ENCODE measurements at places on chromosomes 6 and 20.
A peak's percentile ranks its signal among the peaks of the same experiment; 100 is the strongest.

DNA sequence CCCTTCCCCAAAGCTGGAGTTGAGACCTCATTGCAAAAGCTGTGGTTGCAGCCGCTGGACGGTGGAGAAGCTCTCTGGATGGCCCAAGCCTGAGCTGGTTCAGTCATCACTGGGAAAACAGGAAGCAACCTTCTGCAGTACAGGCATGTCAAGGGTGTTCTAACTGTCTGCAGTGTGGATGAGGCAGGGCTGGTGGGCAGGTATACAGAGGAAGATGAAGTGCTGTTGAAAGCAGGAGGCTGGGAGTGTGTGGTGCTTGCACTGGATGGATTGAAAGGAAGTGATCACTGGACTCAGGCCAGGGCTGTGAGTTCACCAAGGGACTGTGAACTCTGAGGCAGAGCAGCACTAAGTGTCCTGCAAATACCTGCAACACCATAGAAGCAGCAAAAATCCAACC is 89.0 kb upstream of the NOX3 start:
- DNase-seq: no peak

DNA sequence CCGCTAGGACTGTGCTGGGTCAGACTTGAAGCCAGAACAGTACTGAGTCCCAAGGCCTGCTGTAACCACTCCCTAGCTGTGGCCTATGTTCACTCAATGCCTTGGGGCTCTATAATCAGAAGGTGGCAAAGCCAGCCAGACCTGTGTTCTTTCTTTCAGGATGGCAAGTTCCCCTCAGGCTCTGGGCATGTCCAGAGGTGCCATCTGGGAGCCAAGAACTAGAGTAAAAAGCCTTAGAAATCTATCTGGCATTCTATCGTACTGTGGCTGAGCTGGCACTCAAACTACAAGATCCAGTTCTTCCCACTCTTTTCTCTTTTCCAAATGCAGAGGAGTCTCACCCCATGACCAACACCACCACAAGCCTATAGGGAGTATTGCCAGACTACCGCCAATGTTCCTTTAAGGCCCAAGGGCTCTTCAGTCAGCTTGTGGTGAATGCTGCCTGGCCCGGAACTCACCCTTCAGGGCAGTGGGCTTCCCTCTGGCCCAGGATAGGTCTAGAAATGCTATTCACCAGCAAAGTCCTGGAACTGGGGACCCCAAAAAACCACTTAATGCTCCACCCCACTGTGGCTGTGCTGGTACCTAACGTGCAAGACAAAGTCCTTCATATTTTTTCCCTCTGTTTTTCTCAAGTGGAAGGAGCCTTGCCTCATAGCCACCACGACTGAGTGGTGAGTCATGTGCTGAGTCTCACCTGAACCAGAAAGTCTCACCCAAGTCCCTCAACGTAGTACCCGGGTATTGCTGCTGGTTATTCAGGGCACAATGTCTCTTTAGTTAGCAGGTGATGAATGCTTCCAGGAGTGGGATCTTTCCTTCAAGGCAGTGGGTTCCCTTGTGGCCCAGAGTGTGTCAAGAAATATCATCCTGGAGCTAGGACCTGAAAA is 8.6 kb upstream of the SIRPB2 start:
- no peak for DNase-seq

DNA sequence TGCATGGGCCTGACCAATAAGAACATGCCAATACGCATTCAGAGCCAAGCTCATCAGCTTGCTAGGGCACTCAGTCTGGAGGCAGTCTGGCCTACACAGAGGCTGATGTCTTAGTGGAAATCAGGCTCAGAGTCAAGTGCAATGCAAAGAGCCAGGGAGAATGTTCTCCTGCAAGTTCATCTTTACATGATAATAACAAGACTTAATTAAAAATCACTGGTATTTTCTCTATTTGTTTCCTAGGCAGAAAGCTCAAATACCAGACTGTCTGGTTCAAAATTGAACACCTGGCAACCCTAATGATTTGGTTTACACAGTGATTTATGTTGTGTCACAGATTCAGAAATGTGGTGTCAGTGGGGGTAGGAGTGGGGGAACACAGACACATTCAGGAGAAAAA is 689.3 kb upstream of the FLRT3 start:
- no peak for DNase-seq

- peak; percentile 39 for DNase-seq
Measured at GRCh38 chr6:25942561-25943147, 12.2 kb upstream of the SLC17A2 start.

- no peak for DNase-seq
Measured at GRCh38 chr6:65760285-65760684, 53.3 kb upstream of the EYS start.

- DNase-seq: no peak
Measured at GRCh38 chr6:116074732-116075390, 14.2 kb upstream of the FRK start.

GRCh38 chr6:38714239-38715015 is 684 bp upstream of the DNAH8 start:
- DNase-seq: no peak

All from tongue (tissue), 3 donors.